Mucosa of gallbladder (tissue), 1 donor: ENCODE measurements at places on chromosomes 4 and X. TPM values are rescaled to one million over a fixed set of nuclear protein-coding genes. Genes with fewer than 3 reads are reported as not detected.

DNA sequence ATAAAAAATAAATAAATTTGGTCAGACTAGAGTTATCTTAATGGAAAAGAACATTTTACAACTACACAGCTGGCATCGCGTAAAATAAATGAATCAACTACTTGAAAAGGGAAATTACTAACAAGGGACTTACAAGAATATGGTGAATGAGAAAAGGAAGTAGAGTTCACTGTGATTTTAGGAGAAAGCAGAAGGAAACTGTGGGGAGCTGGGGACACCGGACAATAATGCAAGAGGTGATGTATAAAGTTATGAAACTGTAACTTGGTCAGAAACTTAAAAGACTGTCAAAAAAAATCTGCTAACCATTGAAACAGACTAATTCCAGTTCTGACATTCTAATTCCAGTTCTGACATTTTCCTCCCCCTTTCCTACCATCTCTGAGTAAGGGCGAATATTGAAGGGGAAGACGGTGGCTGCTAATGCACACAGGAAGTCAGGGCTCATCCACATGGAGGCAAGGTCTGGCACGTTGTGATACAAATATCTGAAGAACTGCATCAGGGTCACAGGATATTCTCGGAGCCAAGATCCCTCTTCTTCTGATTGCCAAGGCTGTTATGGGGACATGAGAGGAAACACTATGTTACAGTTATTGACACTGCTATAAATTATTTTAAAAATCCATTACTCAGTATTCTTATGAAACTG, 170.5 kb downstream of the CDS1 start:
- no peak for DNase-seq

DNA sequence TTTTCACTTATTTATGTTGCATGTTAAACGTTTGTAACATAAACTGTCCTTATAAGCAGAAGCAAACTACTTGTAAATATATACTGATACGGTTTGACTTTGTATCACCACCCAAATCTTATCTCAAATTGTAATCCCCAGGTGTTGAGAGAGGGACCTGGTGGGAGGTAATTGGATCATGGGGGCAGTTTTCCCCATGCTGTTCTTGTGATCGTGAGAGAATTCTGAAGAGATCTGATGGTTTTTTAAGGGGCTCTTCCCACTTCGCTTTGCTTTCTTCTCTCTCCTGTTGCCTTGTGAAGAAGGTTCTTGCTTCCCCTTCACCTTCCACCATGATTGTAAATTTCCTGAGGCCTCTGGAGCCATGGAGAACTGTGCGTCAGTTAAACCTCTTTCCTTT, 87.1 kb upstream of the MAPK10 start:
- no peak for DNase-seq

DNA sequence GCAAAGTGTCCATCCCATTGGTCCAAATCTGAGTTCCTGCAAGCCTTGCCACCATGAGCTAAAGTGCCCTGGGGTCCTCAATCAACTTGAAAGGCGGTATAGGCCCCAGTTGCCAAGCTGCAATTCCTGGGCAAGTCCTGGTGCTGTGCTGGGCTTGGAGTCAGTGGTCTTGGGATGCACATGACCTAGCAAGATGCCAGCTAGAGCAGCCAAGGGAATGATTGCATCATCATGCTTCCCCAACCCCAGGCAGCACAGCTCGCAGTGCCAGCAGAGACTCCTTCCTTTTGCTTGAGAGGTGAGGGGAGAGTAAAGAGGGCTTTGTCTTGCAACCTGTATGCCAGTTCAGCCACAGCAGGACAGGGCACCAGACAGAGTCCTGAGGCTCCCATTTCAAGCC, 50.5 kb downstream of the KCNIP4 start:
- no peak for DNase-seq

GRCh38 chrX:103248553-103248952, 6.4 kb downstream of the TCEAL8 start:
- no peak for DNase-seq

- no peak for DNase-seq
These were observed 89.5 kb downstream of the TASL start for GRCh38 chrX:30488092-30488491.

DNA sequence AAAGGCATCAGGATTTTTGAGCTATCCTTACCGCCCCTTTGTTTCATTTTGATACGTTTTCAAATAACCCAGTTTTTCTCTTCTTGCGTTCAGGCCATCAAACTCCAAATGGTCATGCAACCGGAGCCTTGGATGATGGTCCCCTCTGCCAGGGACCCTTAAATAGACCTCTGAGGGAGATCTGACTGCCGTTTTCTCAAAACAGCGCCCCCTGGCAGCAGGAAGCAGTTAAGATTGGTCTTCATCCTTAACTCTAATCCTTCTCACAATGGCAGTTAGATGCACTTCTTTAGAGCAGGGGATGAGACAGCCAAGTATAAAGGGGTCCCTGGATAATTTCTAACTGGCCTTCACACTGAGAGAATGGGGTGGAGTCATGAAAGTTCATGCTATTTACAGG, 525.0 kb upstream of the SPANXN1 start:
- DNase-seq = no peak

- DNase-seq = no peak
These were observed 22.8 kb downstream of the BCORL1 start for GRCh38 chrX:130005089-130005807.

Gene MAGEA2B
- total RNA-seq = not detected

Gene KIAA0232
- 35.0 TPM for total RNA-seq
